ENCODE measurements at places on chromosomes 1 and 21.
A peak's percentile ranks its signal among the peaks of the same experiment; 100 is the strongest.

- no peak for DNase-seq
These were observed 205.8 kb downstream of the SLC45A1 start for GRCh38 chr1:8523666-8524206.

DNA sequence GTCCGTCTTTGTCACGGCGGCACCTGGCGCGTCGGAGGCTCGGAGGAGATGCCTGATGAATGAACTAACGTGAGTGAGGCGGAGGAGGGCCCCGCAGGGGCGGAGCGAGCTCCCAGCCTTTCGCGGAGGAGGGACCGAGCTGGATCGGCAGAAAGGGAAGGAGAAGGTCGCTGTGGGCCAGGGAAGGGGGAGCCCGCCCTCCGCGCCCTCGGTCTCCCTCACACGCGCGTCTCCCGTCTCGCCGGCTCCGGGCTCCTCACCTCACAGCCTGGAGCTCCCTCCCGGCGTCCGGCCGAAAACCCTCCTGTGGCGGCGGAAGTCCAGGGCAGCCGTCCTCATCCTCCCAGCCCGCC, 519 bp downstream of the ZNF496 start:
- DNase-seq = peak; percentile 69

GRCh38 chr1:6211731-6212130, 5.8 kb downstream of the RNF207 start:
- no peak for DNase-seq

- DNase-seq = no peak
These were observed 13.1 kb upstream of the SLC30A1 start for GRCh38 chr1:211591980-211592493.

DNA sequence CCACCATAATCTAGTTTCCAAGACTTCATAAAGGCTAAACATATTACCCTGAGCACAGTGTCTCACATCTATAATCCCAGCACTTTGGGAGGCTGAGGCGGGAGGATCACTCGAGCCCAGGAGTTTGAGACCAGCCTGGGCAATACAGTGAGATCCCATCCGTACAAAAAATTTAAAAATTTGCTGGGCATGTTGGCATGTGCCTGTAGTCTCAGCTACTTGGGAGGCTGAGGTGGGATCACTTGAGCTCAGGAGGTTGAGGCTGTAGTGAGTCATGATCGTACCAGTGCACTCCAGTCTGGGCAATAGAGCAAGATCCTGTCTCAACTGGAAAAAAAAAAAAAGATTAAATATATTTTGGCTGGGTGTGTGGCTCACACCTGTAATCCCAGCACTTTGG, 90.1 kb downstream of the PTPN14 start:
- no peak for DNase-seq

DNA sequence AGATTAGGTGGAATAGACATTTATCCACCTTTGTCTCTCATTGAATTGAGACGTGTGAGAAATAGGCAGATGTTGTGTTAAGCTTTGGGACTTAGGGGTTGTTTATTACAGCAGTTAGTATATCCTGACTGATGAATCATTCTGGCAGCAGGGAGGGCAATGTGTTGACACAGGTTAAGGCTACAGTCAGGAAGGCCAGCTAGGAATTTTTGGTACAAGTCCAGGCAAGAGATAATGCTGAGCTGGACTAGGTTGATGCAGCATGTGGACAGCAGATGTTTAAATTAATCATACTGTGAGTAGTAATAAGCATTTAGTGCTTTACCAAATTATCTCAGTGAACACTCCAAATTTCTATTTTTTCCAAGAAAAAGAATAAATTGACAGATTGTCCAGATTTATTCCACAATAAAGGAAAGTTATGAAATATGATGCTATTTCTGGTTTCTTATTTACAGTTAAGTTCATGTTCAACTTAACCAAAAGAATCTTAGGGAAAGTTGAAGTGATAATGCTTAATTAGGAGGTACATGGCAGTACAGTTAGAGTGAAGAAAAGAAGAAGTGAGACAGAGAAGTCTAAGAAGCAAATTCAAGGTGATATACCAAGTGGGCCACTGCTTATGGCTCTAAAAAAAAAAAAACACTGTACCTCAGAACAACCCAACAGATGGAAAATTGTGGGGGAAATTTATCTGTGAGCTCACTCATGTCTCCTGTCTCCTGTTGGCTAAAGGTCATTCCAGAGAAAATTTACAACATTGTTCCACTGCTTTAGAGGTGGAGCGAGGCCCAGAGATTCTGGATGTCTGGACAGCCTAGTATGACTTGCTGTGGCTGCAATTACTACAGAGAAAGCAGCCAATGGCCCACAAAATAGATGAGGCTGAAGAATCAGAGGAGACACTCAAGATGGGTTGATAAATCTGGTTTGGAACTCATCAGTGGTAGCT, 102.7 kb upstream of the C21orf91 start:
- no peak for DNase-seq

GRCh38 chr1:157771661-157772425, 5.1 kb downstream of the FCRL2 start:
- no peak for DNase-seq

DNA sequence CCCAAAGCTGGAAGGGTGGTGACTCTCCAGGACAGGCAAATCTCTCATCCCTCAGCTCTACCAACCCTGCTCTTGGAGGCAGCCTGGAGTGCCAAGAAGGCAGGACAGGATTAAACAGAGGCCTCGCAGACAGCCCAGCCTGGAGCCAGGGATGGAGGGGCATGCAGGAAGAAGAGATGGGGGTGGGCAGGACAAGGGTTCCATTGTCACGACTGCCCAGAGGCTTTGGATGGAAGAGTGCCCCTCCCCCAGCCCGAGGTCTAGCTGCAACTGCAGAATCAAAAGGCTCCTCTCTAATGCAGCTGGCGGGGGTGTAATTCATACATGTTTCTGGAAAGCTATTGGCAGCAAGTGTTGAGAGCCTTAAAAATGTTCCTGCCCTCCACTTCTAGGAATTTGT, 8.8 kb downstream of the RAB7B start:
- DNase-seq = no peak

DNA sequence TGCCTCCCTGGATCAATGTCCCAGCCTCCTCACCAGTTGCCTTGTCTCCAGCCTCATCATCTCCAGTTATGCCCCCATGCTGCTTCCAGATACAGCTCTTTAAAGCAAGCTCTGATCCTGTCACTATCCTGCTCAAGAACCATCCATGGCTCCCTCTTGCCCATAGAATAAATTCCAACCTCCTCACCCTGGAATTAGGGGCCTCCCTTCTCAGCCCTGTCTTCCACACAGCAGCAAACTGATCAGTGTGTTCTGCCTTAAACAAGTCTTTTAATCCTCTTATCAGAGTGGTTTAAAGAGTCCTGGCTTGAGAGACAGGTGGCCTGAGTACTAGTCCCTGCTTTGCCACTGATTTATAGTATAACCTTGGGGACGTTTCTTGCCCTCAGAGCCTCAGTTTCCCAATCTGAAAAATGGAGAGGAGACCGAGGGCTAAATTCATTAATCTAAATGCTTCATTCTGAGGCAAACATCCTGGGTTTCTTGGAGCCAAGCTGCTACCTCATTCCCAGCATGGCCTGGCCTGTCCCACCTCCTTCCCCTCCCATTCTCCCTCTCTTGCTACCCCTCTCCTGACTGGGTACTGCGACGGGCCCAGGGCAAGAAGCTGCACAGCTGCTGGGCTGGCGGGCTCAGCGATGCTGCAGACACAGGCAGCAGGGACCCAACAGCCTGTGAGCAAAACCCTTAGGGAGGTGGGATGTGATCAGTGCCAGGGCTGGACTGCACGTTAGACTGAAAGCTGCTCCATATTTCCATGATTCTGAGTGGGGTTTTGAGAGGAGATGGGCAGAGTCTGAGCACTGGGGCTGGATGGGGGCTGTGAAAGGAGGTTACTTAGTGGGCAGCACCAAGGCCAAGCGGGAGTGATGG, 221.4 kb downstream of the PTPRU start:
- DNase-seq = no peak

- no peak for DNase-seq
These were observed 16.5 kb downstream of the ADAM30 start for GRCh38 chr1:119879510-119880434.

DNA sequence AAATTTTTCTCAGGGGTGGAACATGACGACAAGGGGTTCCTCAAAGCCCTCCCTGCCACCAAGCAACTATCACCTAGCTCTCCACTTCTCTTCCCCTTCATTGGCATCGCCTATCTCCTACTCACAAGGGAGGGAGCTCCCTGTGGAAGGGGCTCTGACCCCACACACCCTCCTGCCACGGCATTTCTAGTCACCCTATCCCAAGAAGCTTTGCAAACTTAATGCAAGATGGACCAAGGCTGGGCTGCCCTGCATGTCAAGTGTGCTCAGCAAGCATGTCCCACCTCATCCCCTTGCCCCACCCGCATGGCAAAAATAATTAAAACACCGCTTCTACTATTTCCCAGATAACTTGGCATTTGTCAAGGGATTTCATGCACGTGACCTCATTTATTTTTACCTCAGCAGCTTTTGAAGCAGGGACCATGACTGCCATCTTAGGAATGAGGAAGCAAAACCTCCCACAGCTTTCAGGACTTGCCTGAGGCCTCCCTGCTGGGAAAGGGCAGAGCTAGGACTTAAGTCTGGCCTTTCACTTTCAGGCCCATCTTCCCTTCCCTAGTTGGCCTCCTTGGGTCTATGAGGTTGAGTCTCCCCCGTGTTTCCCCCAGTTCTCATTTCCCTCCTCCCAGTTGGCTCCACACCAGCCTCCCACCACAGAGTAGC, 161.3 kb downstream of the TSEN15 start:
- peak; percentile 37 for DNase-seq

DNA sequence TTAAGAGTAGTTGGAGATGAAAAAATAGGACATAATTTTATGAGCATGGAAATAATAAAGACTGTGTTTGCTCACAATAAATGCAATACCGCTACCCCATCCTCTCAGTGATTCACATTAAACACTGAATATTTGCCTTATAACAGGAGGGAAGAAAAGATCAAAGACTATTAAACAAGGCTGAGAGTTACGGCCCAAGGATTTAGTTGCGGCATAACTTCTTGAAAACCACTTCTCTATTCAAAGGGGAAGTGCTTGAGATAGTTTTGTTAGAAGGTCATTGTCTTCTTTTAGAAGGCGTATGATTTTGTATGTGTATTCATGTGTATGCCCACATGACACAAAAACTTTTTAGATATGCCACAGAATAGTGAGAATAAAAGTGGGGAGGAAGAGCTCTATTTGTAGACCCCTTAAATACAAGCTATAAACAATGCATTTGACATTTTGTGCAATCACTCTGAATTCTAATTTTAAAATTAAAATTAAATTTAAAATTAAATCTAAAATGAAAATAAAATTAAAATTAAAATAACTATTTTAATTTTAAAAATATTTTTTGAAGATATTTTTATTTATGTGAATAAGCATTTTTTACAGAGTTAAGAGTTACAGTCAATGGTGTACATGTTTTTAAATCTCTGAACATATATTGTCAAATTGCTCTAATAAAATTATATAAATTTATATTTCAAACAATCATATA, 986.6 kb upstream of the ADAMTS5 start:
- no peak for DNase-seq

- DNase-seq = no peak
These were observed 9.2 kb downstream of the S100A10 start for GRCh38 chr1:151984313-151984956.

DNA sequence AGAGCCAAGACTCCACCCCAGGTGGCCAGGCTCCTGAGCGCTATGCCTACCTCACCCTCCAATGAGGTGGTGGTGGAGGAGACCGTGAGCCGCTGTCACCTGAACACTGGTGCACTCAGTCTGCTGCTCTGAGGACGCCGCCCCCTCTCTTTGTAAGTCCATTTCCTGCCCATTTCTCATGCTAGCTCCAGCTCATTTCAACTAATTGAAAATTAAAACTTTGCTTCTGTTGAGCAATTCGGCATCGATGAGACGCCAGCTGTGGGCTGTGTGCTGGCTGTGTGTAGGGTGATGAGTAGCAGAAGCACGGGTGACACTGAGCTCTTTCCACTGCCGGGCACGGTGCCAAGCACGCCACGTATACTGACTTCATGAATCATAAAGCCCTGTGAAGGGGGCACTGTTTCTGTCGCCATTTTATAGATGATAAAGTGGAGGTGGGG, 11.2 kb downstream of the TNFRSF1B start:
- no peak for DNase-seq
